ENCODE measurements at places on chromosomes 3 and 15. TPM values are rescaled to one million over a fixed set of nuclear protein-coding genes. Genes with fewer than 3 reads are reported as not detected.

SLCO3A1 gene
- 76.3 TPM for total RNA-seq

CCDC80 gene
- 18.8 TPM for total RNA-seq

PEX5L gene
- total RNA-seq = 6.3 TPM

C3orf20 gene
- total RNA-seq = 3.8 TPM

LPP gene
- total RNA-seq = 132 TPM

CKMT1B gene
- 0.56 TPM for total RNA-seq

IGSF11 gene
- total RNA-seq = 80.0 TPM

HES1 gene
- total RNA-seq = 38.9 TPM

LRRC15 gene
- 0.06 TPM for total RNA-seq

FGD5 gene
- 14.4 TPM for total RNA-seq

TMC3 gene
- 0.16 TPM for total RNA-seq

UCN2 gene
- 0.87 TPM for total RNA-seq

CMTM8 gene
- 2.5 TPM for total RNA-seq

HYKK gene
- total RNA-seq = 8.8 TPM

RARRES1 gene
- total RNA-seq = 0.31 TPM

MYO1E gene
- total RNA-seq = 14.3 TPM

CP gene
- 10.3 TPM for total RNA-seq

TRIM69 gene
- 19.1 TPM for total RNA-seq

RBP2 gene
- not detected for total RNA-seq

FBXW12 gene
- total RNA-seq = 2.0 TPM

CLEC3B gene
- 88.8 TPM for total RNA-seq

RAD51 gene
- 13.8 TPM for total RNA-seq

LEKR1 gene
- 9.7 TPM for total RNA-seq

HESX1 gene
- 7.9 TPM for total RNA-seq

PML gene
- total RNA-seq = 59.5 TPM

XCR1 gene
- total RNA-seq = 0.16 TPM

DPPA2 gene
- total RNA-seq = 6.6 TPM

SPINK8 gene
- total RNA-seq = not detected

KCNAB1 gene
- total RNA-seq = 3.8 TPM

KIF15 gene
- total RNA-seq = 10.1 TPM

LNP1 gene
- total RNA-seq = 14.1 TPM

CHRNA3 gene
- total RNA-seq = 3.1 TPM

BCHE gene
- total RNA-seq = 1.1 TPM

SOX14 gene
- total RNA-seq = not detected

DNAH12 gene
- total RNA-seq = 11.3 TPM

DUOX1 gene
- total RNA-seq = 5.3 TPM

TM4SF4 gene
- 0.39 TPM for total RNA-seq

TGM4 gene
- total RNA-seq = 0.68 TPM

LRRIQ4 gene
- total RNA-seq = 0.68 TPM

NPAP1 gene
- 14.6 TPM for total RNA-seq
